ENCODE measurements at places on chromosomes 11 and 22.

- DNase-seq: no peak
Measured at GRCh38 chr22:42889304-42889703, 32.2 kb upstream of the ARFGAP3 start.

DNA sequence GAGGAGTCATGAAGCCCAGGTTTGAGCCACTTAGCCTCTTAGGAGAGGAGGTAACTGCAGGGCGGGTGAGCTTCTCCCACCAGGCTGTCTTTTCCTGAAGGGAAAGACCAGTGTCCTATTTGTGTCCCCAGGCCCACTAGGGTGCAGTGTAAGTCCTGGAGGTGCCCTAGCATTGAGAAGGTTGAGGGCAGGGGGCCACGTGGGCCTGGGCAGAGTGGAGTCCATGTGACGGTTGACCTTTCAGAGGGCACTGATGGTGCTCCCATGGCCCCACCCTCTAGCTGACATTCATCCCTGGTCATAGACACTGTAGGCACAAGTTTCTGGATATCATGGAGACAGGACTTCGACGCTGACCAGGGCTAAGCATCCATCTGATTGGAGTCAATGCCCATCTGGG lies 44.1 kb upstream of the TP53I11 start:
- DNase-seq: no peak

DNA sequence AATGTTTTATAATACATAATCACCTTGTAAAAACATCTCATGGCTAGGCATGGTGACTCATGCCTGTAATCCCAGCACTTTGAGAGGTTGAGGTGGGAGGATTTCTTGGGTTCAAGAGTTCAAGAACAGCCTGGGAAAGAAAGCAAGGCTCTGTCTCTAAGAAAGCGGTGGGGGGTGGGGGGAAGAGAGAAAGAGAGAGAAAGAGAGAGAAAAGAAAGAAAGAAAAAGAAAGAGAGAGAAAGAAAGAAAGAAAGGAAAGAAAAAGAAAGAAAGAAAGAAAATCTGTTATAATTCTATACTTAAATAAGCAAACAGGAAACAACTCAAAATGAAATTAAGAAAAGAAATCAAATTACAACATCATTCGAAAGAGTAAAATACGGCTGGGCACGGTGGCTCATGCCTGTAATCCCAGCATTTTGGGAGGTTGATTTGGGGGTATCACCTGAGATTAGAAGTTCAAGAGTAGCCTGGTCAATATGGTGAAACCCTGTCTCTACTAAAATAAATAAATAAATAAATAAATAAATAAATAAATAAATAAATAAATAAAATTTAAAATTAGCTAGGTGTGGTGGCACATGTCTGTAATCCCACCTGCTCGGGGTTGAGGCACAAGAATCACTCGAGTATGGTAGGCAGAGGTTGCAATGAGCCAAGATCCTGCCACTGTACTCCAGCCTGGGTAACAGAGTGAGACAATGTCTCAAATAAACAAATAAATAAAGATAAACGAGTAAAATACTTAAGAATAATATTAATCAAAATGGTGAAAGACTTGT lies 65.4 kb downstream of the ZNF280B start:
- no peak for DNase-seq

GRCh38 chr11:130369141-130369691 lies 54.5 kb upstream of the ZBTB44 start:
- no peak for DNase-seq

DNA sequence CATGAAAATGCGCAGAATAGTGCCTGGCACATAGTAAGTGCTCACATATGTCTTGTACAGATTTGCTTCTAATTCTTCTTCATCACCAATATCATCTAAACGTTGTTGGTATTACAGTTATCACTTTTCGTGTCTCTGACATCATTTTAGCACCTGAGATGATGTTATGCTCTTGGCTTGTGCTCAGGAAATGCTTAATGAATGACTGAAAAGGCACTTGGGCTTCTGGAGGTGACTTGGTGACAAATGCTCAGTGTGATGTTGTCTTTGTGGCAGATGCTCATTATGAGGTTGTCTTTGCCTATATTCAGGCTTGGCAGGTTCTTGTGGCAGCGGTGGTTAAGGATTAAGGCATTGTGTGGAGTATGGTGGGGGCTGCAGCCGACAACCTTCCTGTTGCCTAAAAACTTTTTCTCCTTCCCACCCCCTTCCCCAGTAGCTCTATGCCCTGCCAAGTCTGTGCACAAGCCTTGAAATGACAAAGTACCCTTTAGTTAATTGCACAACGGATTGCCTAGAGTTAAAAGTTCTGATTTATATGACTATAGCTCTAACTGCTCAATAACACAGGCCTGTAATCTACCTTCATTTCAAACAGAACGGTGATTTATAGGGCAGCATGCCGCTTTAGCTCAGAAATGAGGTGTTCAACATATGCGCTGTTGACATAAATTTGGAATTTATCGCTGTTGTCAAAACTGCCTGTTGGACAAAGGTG lies 82.5 kb downstream of the ZBTB16 start:
- no peak for DNase-seq

DNA sequence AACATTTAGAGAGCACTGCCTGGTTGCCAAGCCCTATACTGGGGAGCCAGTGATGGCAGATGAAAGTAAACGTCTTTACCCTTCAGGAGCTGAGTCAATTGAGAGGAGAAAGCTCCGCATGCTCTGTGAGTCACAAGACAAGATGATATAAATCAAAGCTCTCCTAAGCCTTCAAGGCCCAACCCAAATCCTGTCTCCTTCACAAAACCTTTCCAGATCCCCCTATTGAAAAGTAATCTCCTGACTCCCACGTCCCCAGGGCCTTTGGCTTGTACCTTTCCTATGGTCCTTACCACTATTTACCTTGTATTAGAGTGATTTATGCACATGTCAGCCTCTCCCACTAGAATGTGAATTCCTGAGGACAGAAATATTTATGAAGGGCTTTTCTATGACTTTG lies 230.1 kb upstream of the TENM4 start:
- DNase-seq: no peak
